ENCODE measurements at places on chromosomes 6 and 20.

DNA sequence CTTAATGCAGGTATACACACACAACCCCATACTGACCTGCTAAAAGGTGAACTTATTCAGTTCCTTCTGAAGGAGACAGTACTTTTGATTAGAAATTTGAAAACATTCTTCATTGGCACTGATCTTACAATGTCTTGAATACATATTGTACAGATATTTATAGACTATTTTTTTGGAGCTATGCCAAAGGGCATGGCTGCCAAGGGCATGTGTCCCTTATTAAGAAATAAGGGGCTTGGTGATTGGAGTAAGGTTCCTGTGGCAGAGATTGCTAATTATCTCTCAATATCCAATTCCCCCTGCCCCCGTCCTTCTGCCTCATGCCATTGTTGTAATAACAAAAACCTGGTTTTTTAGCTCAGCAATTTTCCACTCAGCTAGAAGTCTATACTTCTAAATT is 355.9 kb downstream of the FARS2 start:
- DNase-seq: no peak

- DNase-seq: no peak
Observed at GRCh38 chr6:107219851-107220250, 104.5 kb upstream of the BEND3 start.

- no peak for DNase-seq
Observed at GRCh38 chr6:73943930-73944652, 248.1 kb downstream of the CD109 start.

DNA sequence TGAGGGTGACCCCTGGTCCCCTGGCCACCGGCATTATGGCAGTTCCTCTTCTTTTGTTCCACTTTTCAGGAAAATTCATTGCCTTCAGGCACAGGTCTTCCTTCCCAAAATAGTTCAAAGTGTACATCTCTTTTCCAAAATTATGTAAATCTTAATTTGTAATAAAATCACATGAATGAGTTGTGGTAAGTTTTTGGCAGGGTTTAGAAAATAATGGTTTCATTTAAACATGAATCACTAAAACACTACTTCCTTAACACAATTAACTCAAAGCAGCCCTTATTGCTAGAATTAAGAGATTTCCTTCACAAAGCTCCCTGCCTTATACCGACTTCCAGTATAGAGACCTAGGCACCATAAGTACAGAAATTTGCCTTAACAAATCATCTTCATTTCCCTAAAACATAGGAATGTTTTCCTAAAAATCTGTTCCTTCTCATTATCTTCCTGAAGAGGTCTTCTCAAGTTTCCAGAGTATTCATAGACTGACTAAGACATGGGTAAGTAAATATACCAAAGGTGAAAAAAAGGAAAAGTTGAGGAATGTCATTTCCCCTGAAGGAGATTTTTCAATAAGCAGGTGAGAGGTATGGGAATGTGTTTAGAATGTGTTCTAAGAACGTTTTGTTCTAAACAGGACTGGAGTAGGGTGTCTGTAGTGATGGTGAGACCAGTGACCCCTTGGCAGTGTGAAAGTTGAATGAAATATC is 148.2 kb upstream of the CITED2 start:
- no peak for DNase-seq

DNA sequence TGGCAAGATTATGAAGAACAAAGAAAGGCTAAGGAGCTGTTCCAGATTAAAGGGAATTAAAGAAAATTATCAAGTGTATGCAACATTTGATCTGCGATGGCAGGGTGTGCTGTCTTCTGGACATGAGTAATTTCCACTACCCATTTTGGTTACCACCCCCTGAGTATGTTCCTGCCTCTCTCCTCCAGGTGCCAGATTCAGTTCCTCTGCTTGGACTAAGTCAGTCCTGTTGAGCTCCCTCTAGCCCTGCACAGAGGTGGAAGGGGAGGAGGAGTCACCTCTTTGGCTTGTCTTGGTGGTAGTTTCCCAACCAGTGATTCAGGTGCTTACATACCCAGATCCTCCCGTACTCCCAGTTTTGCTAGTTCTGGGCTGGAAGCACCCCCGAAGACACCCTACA is 22.2 kb upstream of the SNRPB2 start:
- no peak for DNase-seq

- DNase-seq: no peak
Observed at GRCh38 chr6:155880900-155881299, 425.3 kb upstream of the NOX3 start.

- no peak for DNase-seq
Observed at GRCh38 chr6:119426619-119427018, 77.1 kb upstream of the MAN1A1 start.

GRCh38 chr20:53930651-53931504 is 139.5 kb downstream of the BCAS1 start:
- DNase-seq: no peak

- no peak for DNase-seq
Observed at GRCh38 chr20:7858734-7859250, 81.5 kb downstream of the HAO1 start.

DNA sequence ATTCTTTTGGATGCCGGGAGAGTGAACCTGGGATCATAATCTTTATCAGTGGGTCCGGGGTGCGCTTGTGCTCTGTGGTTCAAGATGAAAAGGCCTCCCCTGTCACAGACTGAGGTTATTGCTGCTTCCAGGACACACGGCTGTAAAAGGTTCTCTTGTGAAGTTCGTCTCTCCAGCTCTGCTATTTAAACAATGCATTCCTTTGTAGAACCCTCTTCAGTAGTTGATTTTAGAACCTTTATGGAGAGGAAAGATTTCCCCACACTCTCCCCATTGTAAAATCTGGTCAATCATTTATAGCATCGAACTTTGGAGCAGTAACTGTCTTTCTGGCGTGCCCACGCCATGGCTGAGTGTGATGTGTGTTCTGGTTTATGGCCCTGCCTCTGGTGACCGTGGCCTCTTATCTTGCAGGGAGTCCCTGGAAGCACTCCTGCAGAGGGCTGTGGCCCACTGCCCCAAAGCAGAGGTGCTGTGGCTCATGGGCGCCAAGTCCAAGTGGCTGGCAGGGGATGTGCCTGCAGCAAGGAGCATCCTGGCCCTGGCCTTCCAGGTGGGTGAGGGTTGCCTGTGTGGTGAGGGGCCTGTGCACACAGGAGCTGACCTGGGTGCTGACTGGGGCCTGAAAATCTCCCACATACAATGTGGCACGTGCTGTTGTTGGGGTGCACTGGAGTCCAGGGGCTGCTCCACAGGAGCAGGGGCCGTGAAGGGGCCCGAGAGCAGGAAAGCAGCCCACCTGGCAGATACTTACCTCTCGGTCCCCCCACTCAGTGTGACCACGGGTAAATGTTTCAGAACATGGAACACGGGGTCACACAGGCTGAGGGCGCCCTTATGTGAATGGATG is 11.6 kb upstream of the C20orf204 start:
- no peak for DNase-seq

- DNase-seq: no peak
Observed at GRCh38 chr6:12709556-12710232, 6.9 kb upstream of the PHACTR1 start.

DNA sequence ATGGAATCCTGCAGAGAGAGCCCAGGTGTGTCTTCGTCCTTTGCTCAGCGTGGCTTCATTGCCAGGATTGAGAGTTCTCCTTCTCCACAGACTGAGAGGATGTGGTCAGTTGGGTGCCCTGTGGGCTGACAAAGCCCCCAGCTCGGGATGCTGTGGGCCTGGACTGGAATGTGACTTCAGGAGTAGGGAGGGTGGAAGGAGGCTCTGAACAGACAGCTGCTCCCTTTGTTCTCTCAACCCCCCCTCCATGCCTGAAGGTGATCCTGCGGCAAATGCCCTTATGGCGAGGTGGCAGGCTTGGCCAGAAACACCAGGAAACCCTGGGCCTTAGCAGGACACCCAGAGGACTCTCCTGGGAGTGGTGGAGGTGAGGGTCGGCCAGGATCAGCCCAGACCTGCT is 1.8 kb upstream of the CST5 start:
- DNase-seq: no peak

DNA sequence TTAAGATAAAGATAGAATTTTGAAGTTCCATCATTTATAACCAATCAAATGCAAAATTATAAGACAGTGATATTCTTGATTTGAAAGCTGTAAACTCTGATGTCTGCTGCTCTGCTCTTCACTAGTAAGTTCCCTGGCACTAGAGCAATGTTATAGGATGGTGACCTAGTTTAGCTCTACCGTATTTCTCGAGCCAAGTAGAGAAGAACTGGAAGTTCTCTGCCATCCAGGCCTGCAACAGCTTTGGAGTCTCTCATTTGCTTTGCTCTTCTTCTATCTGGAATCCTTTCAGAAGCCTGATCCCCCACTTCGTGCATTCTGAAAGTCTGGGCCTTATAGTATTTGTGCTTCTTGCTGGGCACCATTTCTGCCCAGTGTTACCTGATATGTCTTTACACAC is 100.3 kb downstream of the PLCB1 start:
- DNase-seq: no peak

DNA sequence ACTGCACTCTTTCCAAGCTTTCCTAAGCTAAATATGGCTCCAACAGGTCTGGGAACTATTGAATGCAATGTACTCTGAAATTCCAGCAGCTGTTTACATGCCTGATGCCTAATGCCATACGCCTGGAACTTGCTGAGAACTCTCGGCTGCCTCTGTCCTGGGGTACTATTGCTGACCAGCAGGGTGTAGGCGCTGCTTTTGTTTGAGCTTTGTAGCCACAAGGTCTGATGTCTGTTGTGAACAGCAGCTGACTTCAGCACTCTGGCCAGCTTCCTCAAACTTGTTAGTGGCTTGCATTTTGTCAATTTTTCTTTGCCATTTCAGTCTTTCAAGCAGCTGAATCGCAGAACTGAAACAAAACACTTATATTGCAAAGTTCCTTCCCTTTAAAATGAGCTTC is 26.7 kb downstream of the SAYSD1 start:
- DNase-seq: no peak

DNA sequence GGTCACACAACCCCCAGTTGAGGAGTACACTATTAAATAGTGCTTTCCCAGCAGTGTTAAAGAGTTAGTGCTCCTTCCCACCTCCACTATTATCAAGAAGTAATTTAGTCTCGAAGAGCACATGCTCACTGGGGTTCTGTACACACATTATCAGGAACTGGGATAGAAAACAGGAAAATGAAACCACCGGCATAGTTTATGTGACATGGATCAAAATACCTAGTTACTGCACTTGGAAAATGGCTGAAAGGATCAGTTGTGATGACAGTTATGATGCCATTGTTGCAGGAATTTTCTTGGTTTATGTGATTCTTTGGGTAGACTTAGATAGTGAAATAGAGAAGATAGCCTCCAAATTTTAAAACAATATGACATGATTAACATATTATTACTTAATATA is 152.9 kb downstream of the AKAP7 start:
- no peak for DNase-seq

DNA sequence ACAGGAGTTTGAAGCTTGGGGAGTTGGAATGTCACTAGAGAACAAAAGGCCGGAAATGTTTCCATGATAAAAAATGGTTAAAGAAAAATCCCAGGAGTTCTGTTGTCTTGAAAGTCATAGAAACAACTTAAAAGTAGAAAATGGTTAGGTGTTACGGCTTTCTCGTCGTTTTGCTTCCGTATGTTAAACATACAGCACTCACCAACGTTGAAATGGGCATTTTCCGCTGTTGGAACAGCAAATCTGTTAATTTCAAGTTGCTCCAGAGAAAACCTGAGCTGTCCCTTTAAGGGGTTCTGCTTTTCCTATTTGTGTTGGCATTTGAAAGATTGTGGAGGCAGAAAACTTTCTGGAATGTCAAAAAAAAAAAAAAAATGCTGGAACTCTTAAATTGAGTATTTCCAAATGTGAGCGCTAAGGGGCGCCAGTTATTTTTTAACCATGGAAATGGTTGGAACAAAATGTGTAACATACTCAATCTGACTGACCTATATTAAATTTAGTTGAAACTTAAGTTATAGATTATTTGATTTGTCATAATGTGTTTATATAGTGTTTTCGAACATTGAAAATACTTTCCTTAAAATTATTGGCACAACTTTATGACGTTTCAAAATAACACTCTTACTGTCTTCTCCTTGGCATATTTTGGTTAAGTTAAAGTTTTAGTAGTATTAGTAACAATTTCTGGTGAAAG is 2.2 kb downstream of the QKI start:
- no peak for DNase-seq

- no peak for DNase-seq
Observed at GRCh38 chr20:13455713-13456112, 183.0 kb downstream of the TASP1 start.

GRCh38 chr20:63176427-63177133 is 39.4 kb downstream of the YTHDF1 start:
- no peak for DNase-seq

- DNase-seq: no peak
Observed at GRCh38 chr6:2658788-2659187, 91.9 kb downstream of the MYLK4 start.

DNA sequence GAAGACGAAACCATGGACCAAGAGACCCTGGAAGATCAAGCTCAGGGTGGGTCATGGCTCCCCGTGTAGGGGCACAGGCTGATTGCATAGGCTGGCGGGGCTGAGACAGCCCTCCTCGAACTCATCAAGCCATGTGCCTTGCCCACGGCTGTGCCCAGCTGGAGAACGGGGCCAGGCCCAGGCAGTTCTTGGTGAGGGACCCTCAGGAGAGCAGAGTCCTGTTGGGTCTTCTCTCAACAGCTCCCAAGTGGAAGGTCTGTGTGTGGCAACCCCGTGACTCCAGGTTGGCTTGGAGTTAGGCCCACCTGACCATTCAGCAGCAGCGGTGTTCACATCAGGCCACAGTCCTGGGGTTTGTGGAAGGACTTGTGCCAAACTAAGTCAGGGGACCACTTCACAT is 276.5 kb downstream of the QKI start:
- no peak for DNase-seq

DNA sequence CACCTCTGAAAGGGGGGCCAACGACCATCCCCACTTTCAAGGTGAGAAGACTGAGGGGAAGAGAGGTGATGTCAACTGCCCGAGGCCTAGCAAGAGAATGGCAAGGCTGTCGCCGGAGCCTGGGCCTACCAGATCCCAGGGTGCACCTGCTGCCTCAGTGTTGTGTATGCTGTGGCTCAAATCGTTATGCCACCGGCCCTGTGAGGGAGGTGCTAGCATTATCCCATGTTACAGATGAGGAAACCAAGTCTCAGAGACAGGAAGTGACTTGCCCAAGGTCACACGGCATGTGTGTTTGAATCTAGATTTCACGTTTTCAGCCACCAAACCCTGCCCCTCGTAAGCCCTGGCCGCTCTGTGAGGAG is 152.5 kb downstream of the CEBPB start:
- no peak for DNase-seq

DNA sequence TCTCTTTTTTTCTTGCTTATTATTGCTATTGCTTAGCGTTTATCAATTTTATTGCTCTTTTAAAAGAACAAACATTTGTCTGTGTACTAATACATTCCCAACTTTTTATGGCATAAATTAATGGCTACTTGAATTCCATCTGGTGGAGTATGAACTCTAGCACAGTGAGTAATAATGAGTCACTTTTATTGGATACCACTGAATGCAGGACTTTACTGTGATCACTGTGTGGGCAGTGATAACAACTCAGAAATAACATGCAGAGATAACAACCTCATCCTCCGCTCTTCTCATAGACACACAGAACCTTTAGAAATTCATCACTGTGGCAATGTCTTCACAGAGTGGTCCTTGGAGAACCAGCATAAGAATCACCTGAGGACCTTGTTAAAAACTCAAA is 174.9 kb upstream of the PRND start:
- no peak for DNase-seq

Data from stimulated activated CD8-positive, alpha-beta memory T cell treated with anti-CD3 and anti-CD28 coated beads, Interleukin-15, amount 100 ng/mL, for 4 hours (primary cell).